Activated CD8-positive, alpha-beta memory T cell treated with anti-CD3 and anti-CD28 coated beads, Interleukin-2, amount 50 U/mL, for 48 hours (primary cell): ENCODE measurements at places on chromosomes 4 and X.
A peak's percentile ranks its signal among the peaks of the same experiment; 100 is the strongest.

DNA sequence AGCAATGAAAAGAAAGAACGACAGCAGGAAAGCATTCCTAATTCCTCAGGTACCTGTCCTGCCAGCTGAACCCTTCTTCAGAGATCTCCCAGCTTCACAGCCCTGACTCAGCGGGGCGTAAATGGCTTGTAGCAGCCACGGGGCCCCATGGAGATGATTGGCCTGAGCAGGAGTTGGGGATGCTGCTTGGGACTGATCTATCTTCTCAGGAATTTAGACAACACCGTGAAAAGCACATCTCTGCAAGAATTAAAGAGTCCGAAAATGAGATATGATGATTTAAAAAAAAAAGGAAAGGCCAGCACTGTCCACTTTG lies 22.5 kb upstream of the SLC25A4 start:
- DNase-seq, result no peak

DNA sequence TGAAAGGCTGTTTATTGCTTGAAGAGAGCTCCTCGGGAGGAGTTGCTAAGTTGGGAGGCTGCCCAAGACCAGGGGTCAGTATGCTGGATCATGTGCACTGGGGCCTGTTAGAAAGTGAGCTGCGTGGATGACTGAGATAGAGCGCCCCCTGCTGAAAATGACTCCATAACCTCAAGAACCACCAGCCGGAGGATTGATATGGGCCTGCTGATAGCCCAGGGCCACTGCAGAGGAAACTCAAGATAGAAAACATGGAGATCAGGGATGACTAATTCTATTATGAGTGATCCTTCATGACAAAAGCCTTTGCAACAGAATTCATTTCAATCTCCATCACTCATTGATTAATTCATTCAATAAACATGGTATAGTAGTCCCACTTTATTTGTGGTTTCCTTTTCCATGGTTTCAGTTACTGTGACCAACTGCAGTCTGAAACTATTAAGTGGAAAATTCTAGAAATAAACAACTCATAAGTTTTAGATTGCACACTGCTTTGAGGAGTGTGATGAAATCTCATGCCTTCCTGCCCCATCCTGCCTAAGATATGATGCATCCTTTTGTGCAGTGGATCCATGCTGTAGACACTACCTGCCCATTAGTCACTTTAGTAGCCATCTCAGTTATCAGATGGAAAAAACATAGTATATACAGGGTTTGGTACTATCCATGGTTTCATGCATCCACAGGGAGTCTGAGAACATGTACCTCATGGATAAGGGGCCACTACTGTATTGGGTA lies 126.7 kb upstream of the MBNL3 start:
- peak; percentile 54 for DNase-seq

- no peak for DNase-seq
Observed at GRCh38 chr4:96326846-96327245, 487.0 kb downstream of the PDHA2 start.

DNA sequence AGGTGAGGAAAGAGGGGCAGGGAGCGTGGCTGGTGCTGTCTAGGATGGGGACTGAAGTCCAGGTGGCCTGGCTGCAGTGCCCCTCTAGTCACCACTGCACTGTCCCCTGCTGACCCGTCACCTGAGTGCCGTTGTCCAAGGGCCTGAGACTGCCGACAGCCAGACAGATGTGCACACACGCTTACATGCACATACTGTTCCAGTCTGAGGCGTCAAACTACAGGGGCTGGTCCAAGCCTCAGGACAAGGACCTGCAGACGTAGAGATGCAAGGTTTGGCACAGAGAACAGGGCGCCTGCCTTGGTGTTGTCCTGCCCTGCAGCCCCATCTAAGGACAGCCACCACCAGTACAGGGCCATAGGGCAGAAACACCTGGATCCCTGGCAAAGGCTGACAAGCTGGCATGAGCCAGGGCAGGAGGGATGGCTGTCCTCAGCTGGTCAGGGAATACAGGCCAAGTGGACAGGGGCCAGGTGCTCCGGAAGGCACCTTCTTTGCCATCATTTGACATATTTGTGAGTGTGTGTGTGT lies 1.7 kb downstream of the SLC2A9 start:
- DNase-seq, result no peak

DNA sequence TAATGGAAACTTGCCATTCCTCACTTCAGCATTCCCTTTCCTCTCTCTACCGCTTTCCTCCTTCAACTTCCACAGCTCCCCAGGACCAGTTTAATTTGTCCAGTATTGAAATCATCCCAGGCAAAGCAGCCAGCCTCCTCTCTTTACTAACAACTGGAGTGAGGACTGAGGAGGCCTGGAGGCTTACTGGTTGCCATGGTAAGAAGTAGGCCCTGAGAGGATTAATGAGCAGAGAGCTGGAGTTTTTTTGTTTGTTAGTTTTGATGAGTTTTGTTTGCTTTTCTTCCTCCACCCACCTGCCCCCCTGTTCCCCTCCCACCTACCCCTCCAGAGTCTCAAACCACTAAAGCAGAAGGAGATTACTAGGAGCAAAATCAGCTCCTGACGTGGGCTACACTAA lies 29.5 kb upstream of the PLP1 start:
- DNase-seq, result no peak

DNA sequence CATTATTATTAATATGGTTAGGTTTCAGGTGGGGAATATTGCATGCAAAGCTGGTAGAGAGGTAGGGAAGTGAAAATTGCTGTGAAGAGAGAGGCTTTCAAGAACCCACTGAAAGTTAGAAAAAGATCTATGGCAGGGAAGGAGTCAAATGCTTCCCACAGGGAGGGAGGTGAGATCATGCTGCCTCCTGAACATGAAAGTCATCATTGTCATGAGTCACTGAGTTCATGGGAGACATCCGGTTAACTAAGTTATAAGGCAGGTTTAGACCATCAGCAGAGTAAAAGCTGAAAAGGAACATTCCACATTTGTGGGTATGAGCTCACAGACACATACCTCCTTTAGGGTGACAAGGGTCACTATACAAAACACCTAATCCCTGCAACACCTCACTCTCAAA lies 16.2 kb downstream of the GATB start:
- DNase-seq, result no peak

GRCh38 chrX:31233941-31234496 lies 162.2 kb upstream of the FTHL17 start:
- DNase-seq, result no peak
